Activated CD4-positive, alpha-beta T cell treated with anti-CD3 and anti-CD28 coated beads for 24 hours (primary cell): ENCODE measurements at places on chromosomes 2 and 18.
A peak's percentile ranks its signal among the peaks of the same experiment; 100 is the strongest.

- DNase-seq = no peak
Observed at GRCh38 chr2:126882736-126883665, 15.7 kb upstream of the TEX51 start.

DNA sequence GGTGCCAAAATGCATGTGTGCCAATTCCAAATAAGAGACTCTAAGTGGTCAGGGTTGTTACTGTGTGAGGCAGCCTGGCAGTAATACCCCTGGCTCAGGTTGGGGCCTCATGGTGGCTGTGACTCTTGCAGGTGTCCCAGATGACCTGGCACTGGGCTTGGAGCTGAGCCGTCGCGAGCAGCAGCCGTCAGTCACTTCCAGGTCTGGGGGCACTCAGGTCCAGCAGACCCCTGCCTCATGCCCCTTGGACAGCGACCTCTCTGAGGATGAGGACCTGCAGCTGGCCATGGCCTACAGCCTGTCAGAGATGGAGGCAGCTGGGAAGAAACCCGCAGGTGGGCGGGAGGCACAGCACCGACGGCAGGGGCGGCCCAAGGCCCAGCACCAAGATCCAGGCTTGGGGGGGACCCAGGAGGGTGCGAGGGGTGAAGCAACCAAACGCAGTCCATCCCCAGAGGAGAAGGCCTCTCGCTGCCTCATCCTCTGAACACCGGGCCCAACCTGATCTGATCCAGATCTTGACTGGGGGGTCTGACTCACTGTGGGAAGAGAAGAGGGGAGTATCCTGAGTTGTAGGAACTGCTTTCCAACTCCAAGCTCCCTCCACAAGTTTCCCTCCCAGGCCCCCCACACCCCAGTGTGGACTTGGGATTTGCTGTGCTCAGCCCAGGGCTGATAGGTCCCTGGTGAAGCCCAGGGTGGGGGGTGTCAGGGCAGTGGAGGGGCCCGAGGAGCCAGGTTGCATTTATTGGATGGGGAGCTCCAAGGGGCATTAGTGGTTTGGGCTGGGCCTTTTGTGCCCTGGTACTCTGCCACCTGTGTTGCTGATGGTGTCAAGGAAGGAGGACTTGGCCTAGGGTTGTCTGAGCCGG lies 5.6 kb downstream of the DNAJB2 start:
- no peak for DNase-seq

DNA sequence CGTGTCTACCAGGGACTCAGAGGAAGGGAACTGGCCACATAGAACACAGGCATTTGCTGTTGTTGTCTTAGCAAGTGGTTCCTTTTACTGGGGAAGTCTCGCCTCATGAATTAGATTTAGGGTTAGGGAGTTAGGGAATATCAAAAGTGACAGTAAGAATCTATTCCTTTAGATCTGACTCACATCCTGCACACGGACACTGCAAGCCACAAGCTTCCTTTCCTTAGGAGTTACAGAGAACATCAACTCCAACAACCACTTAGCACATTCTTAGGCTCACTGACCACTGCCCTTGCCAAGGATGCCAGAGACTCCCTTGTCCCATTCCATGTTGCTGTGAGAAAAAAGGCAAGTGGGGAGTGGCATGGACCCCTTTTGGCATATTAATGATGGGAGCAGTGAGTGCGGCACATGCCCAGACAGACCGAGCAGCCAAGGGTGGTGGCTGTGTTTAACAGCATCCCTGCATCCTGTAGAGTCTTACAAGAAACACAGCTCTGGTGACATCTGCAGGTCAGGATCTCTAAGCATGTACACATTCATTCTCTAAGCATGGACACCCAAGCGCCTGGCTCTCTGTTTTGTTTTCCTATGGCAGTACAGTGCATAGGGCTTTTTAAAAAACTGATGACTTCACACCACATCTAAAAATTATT lies 745.6 kb upstream of the RAB6C start:
- DNase-seq = no peak

DNA sequence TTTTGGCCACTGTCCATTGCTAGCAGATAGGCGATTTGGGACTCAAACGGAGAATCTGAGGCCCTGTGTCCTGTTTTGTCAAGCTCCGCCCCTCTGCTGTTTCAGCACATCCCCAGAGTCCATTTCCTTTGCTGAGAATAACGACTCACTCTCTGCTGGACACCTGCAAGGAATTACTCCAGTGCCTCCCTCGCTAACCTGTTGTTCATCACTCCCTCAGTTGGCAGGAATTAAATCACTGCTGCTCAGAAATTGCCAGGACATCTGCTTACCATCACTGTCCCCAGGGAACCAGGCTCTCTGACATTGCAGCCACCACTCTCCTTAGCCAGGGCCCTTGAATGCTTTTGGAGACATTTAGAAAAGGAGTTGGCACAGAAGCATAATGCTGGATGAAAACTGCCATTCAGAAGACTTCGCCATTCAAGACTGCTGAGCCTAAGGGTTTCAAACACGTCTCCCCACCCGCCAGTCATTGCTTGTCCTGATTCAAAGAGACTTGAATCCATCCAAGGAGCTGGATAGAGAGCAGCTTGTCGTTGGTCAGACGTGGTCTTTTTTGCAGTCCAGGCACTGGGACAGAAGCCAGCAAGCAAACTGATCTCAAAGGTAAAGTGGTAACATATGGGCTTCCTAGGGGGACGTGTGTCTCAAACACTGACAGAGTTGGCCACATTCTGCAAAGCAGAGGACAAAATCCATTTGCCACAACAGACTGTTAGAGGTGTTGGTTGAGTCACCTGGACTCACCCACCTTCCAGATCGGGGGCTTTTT lies 155.3 kb downstream of the UXS1 start:
- no peak for DNase-seq

DNA sequence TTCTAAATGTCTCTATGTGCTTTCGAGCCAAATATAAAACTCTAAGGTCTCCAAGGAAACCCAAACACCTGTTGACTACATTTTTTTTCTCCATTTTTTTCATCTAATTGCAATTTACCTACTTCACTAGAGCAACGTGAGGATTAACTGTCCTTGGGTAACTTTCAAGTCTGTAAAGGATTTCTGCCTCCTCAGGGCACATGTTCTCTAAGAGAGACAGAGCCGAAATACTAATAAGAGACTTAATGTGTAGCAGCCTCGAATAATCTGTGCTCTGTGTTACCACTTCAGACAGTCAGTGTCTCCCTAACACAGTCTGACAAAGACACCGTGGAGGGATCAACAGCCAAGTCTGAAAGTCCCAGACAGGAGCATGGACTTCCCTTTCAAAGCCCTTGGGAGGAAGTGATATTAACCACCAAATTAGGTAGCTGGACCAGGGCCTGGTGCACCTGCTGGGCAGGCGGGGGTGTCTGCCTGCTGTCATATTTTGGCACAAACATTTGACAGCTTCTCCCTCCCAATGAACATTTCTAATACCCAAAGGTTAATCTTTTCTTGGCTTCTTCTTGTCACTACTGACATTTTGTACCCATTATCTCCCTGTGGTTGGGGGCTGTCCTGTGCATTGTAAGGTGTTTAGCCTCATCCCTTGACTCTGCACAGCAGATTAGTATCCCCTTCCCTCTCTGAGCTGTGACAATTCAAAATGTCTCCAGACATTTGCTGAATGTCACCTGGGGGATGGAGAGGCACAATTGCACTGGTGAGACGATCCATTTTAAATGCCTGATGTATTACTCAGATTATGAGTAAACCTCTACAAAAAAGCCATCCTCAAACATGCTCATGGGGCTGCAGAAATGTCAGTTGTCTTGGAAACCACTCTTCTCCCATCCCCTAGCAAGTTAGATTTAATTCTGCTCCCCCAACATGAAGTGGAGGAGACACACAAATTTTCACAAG lies 45.7 kb upstream of the LYPD1 start:
- no peak for DNase-seq

DNA sequence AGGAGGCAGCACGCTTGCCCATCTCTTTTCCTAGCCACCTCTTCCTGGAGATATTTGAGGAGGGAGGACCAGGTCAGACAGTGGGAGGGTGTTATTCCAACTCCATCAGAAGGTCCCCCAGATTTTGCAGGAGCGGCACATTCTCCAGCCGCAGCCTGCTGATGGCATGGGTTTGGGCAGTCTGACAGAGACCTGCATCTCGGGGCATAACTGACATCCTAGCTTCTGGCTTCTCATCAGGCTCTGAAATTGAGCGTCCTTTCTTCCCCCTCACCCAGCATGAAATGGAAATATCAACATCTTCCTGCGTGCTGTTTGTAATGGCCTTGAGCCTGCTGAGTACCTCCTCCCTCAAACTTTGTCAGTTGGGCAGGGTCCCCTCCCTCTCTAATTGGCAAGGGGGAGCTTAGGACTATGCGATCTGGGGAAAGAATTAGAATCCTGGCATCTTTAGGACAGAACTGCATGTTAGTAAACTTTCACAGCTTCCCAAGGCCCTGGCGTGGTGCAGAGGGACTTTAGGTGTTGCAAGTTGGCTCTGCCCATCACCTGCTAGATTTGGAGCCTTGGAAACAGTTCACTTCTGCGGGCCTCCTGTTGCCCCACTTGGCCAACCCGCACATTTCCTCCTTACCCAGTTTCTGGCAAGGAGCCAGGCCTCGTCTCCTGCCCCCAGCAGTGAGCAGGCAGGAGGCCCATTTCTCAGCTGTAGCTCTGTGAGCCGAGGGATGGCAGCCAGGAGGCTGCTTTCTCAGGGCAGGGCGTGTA lies 2.2 kb downstream of the ITM2C start:
- DNase-seq = no peak

- DNase-seq = no peak
Observed at GRCh38 chr18:31998880-31999412, 19.7 kb upstream of the RNF125 start.

- DNase-seq = no peak
Observed at GRCh38 chr2:150140777-150141176, 346.7 kb downstream of the RND3 start.

DNA sequence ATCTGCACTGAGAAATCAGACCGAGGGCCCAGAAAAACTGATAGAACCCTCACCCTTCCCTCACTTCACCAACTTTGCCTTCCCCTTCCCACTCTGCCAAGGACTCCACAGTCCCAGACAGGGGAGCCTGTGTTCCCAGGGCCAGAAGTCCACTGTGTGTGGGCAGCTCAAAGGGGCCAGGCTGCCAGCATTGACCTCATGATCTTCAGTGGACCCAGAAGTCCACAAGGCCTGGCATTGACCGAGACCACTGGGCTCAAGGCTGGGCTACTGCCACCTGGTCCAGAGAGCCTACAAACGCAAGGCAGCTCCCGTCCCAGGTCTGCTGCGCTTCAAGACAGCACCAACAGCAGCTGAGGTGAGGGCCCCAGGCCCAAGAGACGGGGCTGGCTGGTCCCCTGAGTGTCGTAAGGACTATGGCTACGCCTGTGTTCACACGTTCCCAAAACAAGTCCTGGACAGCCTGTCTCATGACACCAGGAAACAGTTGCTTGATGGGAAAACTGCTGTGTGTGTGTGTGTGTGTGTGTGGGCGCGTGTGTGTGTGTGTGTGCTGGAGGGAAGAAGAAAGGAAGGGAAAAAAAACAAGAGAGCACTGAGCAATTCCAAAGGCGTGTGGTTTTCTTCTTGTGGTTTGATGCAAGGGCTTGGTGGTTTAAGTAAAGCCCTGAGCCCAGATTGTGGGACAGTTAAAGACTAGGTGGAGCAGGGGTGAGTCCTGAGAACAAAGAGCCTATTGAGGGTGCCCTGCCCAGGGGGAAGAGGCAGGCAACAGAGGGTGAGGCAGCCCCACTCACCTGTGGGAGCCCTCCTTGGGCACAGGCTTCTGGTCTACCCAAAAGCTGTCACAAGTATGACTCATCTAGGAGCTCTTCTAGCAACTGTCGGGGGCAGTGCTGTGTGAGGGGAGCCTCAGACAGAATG lies 46.6 kb upstream of the ZBTB7C start:
- DNase-seq = peak; percentile 7

DNA sequence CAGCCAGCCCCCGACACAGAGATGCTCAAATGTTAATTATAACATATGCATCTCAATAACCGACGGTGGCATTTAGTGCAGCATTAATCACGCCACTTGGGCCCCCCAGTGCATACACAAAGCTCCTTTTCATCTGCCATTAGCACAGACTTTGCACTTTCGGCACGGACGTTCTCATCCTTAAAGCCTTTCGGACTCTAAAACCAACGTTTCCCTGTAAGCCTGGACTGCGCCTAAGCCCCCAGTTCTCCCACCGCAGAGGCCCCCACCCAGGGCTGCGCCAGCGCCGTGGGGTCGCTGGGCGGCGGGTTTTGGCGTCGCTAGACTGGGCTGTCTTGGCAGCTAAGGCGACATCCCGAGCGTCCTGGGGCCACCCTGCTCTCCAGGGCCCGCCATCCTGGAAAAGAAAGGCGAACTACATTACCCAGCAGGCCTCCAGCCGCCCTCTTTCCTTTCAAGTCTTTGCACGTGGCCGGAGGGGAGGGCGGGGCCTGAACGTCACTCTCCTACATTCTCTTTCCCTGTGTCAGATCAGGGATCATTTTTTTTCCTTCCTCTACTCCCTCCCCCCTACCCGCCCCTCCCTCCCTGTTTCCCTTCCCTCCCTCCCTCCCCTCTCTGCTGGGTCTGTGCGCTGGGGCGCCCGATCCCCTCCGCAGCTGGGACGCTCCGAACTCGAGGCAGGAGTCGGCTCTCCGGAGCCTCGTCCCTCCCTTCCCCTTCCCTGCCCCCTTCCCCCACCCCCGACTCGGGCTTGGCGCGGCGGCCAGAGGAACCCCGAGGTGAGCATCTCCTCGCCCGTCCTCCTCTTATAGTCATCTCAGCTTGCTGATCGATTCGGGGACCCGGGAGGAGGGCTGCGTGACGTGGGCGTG lies at the start of gene CTIF:
Gene CTIF, plus strand, starts transcription at position 501 of the 875 bp plus-strand sequence. CDS start 80,535 bp downstream, outside the sequence.
- DNase-seq = peak; percentile 65

GRCh38 chr2:63064661-63065060 lies 14.0 kb downstream of the OTX1 start:
- no peak for DNase-seq

GRCh38 chr2:207528980-207529329 lies 807 bp upstream of the CREB1 start:
- no peak for DNase-seq

DNA sequence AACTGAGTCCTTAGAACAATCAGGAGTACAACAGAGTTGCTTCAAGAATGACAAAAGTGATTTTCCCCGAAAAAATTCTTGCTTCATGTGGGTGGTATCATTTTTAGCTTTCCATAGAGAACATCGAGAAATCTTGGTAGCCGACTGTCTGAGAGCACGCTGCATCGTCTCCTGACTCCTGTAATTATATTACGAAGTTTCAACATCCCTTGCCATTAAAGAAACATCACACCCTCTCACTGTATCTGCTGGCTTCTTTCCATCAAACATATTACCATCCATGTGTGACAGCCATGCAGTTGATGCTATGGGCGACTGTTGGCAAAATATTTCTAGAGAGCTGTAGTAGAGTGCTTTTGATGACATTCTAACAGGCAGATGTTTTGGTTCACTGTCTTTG lies 311.2 kb downstream of the CMPK2 start:
- no peak for DNase-seq

DNA sequence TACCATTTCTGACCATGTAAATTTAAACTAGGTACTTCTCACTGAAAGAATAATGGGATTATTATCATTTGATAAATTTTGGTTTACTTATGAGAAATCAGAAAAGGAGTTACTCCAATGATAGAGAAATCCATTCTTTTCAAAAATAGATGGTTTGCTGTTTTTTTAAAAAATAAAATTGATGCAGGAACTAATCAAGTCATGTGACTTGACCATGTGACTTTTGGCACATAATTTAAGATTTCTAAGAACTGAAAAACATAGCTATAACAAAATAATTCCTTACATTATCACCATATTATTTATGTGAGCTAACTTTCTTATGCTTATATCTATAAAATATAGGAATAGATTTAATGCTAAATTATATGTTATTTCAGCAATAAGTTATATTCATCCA lies 247.1 kb upstream of the FIGN start:
- no peak for DNase-seq
